SIG-M5 (cell line): ENCODE measurements at places on chromosomes 3 and 15.

DNA sequence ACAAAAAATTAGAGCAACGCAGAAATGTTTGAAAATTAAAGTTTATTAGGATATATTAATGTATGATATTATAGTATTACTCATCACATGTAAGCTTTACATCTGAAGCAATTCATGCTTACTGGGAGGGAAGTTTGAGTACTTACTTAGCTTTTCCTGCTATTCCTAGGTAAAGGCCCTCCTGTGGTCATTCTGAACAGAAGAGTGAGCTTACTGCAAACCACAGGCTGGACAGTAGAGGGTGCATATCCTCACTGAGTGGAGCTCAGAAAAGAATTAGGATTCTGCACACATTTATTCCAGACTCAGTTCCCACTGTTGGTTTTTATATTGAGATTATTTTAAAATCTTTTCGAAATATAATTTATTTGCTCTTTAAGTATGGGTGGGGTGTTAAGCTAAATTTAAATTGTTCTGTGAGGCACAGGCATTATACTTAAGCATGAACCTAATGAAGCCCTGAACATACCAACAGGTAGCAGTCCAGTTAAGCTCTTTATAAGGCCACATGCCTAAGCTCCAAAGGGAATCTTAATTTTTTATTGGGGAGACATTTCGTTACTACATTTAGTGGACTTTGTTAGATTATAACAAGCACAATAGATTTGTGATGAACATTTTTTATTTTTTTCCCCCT, 10.2 kb downstream of the MRPS22 start:
- DNase-seq: no peak

- DNase-seq: no peak
Observed at GRCh38 chr3:71628522-71628921, 45.0 kb upstream of the FOXP1 start.

- no peak for DNase-seq
Observed at GRCh38 chr15:71591057-71591456, 219.3 kb upstream of the NR2E3 start.

- DNase-seq: no peak
Observed at GRCh38 chr15:90681056-90681455, 36.1 kb upstream of the BLM start.

DNA sequence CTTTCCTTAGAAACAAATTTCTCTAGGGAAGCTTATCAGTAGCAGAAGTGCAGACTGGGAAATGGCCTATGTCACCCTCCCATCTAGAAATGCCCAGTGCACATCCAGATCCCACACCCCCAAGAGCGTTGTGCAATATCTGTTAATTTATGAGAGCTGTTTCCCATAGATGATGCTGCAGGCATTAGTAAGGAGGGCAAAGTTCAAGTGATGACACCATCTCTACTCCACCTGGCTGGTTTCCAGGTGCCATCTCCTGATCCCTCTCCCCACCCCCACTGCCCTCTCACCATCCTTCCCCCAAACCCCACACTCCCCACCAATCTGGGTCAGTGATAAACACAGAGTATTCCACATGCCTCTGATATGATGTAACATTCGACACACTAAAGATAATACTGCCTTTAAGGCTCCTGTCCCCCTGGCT, 39.4 kb downstream of the AGTR1 start:
- DNase-seq: no peak

DNA sequence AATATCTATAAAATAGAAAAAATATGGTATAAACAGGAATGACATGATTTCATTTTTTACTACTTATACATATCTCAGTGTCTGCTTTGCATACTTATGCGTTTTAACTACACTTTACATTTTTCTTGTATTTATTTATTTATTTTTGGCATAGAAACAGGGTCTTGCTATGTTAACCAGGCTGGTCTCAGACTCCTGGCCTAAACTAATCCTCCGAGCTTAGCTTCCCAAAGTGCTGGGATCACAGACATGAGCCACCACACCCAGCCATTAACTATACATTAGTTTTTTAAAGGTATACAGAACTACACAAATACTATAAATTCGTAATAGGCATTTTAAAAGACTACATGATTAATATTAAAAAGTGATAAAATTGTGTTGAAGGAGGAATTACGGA, 9.1 kb downstream of the ADAM10 start:
- no peak for DNase-seq

GRCh38 chr3:25057379-25057778, 370.7 kb upstream of the RARB start:
- no peak for DNase-seq

DNA sequence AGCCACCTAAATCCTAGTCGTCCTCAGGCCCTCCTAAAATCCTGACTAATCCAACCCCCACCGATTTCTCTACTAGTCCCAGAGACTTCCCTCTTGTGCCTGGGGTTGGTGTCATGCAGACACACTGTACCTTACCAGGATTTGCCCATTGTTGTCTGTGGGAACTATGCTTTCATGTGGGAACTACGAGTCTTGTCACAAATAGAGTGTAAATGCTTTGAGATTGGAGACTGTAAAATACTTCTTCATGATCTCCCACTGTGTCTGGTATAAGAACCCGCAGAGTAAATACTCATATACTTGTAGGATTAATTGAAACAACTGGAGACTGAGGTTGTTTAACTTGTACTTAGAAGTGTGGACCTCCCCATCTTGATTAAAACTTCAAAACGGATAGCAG, 11.2 kb downstream of the B3GNT5 start:
- DNase-seq: no peak

DNA sequence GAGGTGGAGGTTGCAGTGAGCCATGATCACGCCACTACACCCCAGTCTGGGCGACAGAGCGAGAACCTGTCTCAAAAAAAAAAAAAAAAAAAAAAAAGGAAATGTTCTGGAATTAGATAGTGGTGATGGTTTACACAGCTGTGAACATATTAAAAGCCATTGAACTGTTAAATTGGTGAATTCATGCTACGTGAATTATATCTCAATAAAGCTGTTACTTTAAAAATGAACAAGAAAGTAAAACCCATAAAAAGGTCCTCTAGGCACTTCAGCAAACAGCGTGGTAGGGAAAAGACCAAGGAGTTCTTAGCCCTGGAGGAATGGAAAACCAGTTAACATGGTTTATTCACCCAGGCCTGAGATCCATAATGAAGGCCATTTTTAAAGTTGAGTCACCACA, 180.1 kb downstream of the ATG7 start:
- DNase-seq: no peak

GRCh38 chr15:80350941-80351610, 53.1 kb upstream of the ARNT2 start:
- DNase-seq: no peak

DNA sequence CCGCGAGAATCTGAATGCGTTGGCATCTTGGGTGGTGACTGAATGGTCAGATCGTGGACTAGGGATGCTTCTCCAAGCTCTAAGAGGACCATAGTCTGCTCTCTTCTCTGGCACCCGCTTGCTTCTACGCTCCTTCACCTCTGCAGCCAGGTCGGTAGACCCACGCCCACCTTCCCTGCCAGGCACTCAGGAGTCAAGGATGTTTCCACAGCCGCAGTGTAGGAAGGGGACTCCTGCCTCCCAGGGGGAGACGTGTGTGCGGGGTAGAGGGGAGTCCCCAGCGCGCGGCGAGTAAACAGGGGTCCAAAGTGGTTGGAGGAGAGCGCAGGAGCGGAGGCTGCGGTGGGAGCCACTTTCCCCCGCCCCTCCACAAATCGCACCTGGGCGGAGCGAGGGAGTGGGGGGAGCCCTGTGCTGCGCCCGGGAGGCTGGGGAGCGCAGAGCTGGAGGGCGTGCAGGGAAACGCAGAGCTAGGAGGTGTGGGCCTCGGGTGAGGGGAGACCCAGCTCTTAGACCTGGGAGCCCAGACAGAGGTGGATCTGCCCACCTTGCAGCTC, 1.7 kb downstream of the LRRC3B start:
- DNase-seq: no peak

DNA sequence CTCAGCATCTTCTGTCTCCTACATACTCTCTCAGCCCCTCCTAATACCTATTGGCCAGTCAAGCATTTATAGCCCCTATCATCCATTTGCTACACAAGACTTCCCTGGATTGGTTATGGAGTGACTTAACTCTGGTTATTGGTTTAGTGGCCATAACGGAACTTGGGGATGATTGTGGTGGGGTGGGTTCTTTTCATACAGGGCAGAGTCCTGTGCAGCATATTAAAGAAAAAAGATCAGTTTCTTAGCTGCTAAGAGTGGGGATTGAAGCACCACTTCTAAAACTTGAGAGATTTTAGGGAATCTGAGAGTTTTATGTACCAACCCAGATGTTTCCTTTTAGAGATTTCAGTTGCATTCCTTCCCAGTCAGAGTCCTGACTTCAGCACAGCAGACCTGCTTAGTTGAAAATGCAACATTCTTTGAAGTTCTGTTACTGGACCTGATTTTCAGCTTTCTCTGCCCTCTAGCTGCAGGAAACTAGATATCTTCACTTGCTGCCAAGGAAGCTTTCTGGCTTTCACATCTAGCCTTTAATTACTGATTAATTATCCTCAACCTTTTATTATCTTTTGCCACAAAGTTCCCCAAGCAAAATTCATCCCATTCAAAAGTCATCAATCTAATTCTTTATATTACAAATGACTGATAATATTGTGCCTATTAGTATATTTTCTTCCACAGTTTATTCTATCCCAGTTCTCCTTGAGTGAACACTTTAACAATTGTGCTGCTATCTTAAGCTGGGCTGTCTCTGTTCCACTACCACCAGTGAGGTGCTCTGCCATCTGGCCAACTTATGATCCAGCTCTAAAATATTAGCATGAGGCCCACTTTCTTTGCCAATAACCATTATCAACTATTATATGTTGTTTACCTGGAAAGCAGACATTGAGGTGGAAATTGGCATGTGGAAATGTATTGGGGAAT, 906.0 kb upstream of the ALCAM start:
- no peak for DNase-seq

GRCh38 chr15:90064911-90065681, 37.2 kb downstream of the IDH2 start:
- DNase-seq: no peak

DNA sequence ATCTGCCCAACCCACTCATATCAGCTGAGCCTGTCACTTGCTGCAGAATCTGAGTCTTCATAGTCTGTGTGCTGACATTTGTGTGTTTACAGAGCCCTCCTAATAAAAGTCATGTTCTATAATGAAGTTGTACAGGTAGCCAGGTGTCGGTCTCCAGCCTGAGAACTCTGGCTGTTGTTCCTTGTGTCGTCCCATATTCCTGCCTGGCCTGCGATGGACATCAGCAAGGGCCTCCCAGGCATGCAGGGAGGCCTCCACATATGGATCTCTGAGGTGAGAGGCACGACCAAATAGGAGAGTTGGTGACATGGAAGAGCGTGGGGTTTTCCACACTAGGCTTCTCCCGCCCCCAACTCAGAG, 2.9 kb downstream of the VILL start:
- DNase-seq: no peak

- DNase-seq: no peak
Observed at GRCh38 chr15:61411902-61412510, 182.9 kb upstream of the RORA start.

DNA sequence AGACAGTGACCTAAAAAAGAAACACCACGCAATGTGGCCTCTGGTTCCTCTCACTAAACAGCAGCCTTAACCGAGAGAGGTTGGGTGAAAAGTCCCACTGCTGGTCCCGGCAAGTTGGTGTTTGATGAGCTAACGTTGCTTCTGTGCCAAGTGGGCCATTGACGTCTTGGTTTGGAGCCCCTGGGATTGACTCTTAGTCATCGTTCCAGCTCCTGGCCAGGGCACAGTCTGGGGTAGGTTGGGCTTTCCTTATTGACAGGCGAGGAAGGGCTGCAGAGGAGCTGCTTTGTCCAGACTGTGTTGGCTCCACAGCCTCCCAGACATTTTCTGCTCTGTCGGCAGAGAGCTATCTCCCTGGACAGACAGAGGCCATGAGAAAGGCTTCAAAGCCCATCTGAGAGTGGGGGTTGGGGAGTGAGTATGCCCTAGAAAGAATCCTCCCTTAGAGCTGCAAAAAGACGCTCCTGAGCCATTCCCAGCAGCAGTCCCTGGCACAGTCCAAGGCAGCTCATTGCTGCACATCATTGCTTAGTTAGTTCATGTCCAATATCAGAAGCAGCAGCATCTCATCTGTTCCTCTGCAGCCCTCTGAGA, 28.6 kb upstream of the C3orf80 start:
- DNase-seq: no peak

DNA sequence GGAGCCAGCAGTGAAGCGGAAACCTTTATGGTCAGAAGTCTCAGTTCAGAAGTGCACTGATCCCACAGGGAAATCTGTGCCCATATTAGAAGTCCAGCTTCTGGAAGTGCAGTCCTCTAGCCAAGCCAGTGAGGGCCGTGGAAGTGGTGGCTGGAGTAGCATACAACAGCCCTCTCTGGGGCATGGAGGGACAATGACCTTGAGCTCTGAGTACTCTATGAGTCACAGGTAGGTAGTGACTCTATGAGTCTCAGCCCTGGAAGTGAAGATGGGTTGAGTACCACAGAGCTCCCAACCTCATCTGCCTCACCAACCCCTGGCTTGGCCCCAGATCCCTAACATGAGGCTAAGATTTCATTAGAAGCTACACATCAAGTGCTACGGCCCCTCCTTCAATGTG, 205.9 kb upstream of the PPP2R3A start:
- no peak for DNase-seq

- no peak for DNase-seq
Observed at GRCh38 chr3:169627789-169628188, 35.7 kb downstream of the MECOM start.

DNA sequence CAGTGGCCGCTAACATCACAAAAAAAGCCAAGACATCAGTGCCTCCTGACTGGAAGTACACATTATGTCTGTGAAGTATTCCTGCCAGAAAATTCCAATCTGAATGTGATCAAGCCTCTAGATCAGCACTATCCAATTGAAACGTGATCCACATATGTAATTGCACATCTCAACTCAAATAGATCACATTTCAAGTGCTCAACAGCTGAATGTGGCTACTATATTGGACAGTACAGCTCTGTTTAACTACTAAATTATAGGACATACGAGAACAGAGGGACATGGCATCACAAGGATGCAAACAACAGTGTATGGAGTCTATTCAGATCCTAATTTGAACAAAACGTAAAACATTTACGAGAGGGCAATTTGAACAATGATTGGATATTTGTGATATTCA, 542 bp upstream of the UBAP1L start:
- no peak for DNase-seq

DNA sequence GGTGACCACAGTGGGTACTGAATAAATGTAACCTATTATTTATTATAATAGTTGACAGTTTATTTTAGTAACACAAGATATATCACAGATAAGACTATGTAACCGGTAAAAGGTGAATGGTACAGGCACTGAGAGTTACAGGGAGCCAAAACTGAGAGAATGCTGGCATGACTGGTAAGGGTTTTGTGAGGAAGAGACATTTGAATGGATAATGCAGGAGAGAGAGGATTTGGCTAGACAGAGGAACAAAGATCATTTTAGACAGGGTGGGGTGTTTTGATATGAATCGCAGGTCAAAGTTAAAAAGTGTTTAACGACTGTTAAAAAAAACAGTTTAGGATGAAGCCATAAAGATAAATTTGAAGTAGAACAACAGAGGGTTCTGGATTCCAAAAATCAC, 421.1 kb downstream of the ZBTB20 start:
- DNase-seq: no peak

GRCh38 chr3:185400866-185401265, 37.9 kb downstream of the MAP3K13 start:
- no peak for DNase-seq

GRCh38 chr15:90839187-90840071, 29.0 kb upstream of the FURIN start:
- DNase-seq: peak; percentile 45
